Camera-type eye (tissue), 1 donor: ENCODE measurements at places on chromosomes 1 and 21. TPM values are rescaled to one million over a fixed set of nuclear protein-coding genes. Genes with fewer than 3 reads are reported as not detected.

Gene ENAH
- 113 TPM for total RNA-seq

Gene RIPPLY3
- 0.60 TPM for total RNA-seq

Gene MX1
- total RNA-seq = 8.1 TPM

Gene AURKAIP1
- total RNA-seq = 47.2 TPM

Gene SLAMF6
- not detected for total RNA-seq

Gene S100A12
- 3.5 TPM for total RNA-seq

Gene TTC13
- 33.4 TPM for total RNA-seq

Gene SH3BP5L
- total RNA-seq = 21.8 TPM

Gene TLR5
- 4.9 TPM for total RNA-seq

Gene DNAJC6
- 46.5 TPM for total RNA-seq

Gene WDR3
- total RNA-seq = 29.7 TPM

Gene H6PD
- 34.1 TPM for total RNA-seq

Gene SDC3
- total RNA-seq = 49.3 TPM

Gene LENEP
- 6.0 TPM for total RNA-seq

Gene NBPF10
- 2.0 TPM for total RNA-seq

Gene RPE65
- 37.7 TPM for total RNA-seq

Gene CYP4X1
- total RNA-seq = 6.3 TPM
